ENCODE measurements at places on chromosomes 5 and 9.

DNA sequence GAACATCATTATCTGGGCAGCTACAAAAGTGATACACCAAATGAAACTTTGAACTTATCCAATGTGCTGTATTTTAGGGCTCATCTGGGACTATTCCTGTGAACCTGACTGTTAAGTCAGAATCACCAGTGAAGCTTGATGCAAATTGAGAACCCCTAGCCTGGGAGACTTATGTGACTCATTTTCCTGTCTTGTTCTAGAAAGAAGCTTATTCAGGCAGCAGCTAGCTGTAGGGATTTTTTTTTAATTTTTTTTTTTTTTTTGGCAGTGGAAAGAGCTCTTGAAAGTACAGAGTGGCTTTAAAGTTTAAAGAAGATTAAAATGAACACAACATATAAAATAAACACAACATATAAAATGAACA is 81.1 kb upstream of the TNFAIP8 start:
- no peak for DNase-seq

- DNase-seq, result no peak
Measured at GRCh38 chr5:135055396-135055795, 21.4 kb upstream of the PITX1 start.

DNA sequence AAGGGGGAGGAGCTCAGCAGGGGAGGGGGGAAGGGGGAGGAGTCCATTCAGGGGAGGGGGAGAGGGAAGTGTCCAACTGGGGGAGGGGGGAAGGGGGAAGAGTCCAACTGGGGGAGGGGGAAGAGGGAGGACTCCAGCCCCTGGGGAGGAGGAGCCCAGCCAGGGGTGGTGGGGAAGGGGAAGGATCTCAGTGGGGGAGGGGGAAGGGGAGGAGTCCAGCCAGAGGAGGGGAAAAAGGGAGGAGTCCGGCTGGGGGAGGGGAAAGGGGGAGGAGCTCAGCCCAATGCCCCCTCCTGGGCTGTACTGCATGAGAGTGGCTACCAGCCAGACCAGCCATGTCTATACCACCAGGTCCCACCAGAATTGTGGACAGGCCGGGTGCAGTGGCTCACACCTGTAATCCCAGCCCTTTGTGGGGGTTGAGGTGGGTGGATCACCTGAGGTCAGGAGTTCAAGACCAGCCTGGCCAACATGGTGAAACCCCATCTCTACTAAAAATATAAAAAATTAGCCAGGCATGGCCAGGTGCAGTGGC is 30.6 kb upstream of the ADAMTS2 start:
- no peak for DNase-seq

DNA sequence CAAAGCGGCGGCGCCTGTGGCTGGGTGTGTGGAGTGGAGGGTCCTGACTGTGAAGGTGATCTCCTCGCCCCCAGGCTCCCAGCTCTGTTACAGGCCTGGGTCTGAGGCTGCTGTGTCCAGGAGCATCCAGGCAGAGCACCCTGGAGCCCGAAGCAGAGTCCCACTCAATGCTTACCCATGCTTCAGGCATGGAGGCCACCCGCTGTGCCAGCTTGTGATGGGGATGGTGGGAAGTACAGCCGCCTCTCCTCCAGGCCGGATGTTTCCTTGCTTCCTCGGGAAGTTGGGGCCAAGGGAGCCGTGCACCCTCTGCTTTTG is 255.9 kb upstream of the IRX1 start:
- no peak for DNase-seq

- no peak for DNase-seq
Measured at GRCh38 chr5:20514145-20514544, 526.1 kb upstream of the CDH18 start.

DNA sequence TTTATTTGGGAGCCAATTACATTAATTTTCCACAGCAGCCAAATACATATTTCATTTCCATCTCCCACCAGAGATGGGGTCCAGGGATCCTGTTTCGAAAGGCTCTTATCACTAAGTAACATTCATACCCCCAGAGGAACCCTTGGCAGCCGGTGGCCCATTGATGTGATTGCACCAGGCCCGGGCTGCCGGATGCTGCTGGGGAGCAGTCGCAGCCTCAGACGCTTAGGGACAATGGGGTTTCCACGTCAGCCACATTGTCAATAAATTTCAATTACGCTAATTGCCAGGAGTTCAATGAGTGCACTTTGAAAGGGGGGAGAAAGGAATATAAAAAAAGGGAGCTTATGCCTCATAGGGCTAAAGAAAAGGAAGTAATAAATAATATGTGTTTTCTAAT is 478.8 kb upstream of the ADAMTS16 start:
- DNase-seq, result no peak
